ENCODE measurements at places on chromosomes 12 and 14. TPM values are rescaled to one million over a fixed set of nuclear protein-coding genes. Genes with fewer than 3 reads are reported as not detected.

Gene KRT83
- total RNA-seq, result not detected

Gene LTBP2
- 0.93 TPM for total RNA-seq

Gene PIWIL1
- not detected for total RNA-seq

Gene CLEC7A
- total RNA-seq, result 12.8 TPM

Gene MYL2
- not detected for total RNA-seq

Gene SLC7A7
- 2.7 TPM for total RNA-seq
